Stimulated activated CD4-positive, alpha-beta T cell treated with anti-CD3 and anti-CD28 coated beads, Interleukin-4, amount 100 ng/mL, for 4 hours (primary cell): ENCODE measurements at places on chromosomes 2 and 18.

GRCh38 chr2:165911231-165911630 lies 42.3 kb downstream of the TTC21B start:
- no peak for DNase-seq

DNA sequence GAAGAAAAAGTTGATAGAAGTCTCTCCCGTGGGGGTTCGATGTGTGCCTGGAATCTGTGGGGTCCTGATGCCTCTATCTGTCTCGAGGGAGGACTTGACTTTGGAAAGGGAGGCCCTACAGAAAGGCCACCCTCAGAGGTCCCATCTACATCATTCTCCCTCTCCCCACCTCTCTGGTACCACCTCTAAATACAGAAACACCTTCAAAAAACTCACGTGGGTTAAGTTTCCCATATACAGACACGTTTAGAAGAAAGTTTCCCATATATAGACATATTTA lies 5.3 kb upstream of the TMEM37 start:
- no peak for DNase-seq

- no peak for DNase-seq
Measured at GRCh38 chr2:208112969-208113368, 11.4 kb downstream of the CRYGD start.

DNA sequence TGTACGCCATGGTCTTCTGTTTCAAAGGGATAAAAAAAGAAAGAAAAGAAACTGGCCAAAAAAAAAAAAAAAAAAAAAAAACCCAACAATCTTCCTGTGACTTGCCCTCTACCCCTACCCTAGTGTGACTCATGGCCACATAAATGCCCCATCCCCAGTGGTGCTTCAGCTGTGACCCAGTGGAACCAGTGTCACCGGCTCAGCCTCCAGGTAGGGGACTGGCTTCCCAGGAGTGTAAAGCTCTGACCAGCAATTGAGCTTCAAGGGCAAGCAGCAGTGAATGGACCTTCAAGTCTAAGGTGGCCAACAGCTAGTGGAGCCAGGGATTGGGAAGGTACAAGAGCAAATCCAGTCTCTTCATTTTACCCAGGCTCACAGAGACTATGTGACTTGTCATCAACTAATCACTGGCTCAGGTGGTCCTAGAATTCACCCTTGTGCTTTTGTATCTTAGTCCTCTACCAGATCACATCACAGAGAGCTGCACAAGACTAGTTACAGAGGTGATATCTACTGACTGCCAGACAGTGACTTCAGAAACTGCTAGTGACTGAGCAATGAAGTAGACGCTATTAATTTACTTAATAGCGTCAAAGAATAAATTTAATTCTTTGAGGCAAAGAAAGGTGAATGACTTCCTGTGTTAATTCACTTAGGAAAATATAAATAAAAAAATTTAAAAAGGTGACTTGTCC lies 1.3 kb upstream of the TGFBRAP1 start:
- DNase-seq: no peak

DNA sequence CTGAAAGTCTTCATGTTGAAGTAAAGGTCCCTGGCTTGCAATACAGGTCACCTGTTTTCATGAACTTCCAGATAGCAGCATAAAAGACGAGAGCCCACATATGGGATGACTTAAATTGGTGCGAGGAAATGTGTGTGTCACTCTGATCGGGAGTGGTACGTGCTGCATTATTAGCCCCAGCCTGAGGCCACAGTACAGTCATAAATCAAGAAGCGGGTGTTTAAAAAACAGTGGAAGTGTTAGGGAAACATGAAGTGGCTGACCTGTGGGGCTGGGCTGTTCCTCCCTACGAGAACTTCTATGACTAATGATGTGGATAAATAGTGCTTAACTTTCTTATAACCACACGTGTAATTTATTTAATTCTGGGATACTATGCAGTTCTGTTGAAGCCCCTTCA lies 24.4 kb downstream of the RDH14 start:
- no peak for DNase-seq

DNA sequence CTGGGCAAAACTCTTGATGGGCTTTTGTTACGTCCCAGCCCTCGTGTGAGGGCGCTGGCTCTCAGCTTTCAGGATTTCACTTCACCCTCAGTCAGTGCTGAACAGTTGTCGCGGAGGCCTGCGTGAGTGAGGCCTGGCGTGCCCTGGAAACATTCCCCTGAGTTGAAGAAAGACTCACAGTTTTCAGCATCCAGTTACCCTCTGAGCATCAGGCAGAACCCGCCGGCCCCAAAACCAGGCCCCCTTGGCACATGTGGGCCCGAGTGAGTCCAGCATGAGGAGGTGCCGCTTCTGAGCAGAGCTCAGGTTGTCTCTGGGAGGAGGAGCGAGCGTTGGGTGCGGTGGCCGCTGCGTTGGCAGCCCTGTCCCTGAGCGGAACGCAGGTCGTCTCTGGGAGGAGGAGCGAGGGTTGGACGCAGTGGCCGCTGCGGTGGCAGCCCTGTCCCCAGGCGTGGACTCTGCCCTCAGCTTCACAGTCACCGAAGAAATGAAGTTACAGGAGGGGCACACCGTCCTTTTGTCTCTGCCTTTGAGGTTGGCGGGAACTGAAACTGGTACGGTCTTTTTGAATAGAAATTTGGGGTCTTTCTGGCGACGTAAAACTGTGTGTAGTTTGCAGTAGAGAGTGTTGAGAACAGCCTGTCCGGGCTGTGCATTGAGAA lies at the start of gene NEU4:
TSS of gene NEU4 (plus strand) at position 473 of the 662 bp plus-strand sequence. CDS start 5,292 bp downstream, outside the sequence.
- DNase-seq: no peak

DNA sequence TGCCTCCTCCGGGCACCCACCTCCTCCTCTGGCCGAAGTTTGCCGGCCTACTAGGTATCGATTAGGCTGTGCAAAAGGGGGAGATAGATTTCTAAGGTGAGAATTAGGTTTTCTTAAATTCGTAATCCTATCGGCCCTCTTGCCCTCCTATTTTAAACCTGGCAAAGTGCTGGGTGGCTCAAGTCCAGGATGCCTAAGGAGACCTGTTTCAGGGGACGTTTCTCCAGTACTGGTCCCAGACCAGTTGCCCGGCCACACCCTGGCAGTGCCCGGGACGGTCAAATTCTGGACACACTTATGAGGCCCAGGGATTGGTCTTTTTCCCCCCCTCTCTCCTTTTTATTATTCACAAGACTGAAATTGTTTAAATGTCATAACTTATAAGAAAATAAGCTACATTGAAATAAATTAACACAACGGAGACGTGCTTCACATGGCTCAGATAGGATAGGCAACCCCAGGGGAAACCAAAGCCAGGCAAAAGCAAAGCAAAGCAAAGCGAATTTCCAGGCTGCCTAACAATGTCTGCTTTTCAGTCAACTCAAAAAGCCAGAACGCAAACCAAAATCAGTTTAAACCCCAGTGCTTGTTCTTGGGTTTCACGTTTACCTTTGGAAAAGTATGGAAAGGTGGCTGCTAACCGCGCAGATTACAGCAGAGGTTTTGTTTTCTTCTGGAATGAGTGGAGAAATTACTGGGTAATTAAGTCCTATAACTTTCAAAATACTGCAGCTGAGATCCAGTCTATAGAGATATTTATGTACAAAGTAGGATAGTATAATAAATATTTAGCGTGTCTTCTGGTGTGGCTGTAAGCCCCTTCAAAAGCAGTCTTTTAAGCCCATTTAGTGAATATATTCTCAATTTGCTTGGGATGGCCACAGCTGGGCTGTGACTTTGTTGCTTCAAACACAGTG lies 3.0 kb downstream of the GBX2 start:
- DNase-seq: no peak

DNA sequence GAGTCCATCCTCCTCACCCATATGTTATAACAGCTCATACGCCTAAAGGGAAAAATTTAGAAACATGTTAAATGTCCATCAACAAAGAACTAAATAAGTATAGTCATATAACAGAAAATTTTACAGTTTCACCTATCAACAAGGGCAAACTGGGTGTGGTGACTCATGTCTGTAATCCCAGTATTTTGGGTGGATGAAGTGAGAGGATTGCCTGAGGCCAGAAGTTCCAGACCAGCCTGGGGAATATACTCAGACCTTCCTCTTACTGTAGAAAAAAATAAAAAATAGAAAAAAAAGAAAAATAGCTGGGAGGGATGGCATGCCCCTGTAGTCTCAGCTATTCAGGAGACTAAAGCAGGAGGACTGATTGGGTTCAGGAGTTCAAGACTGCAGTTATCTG lies 48.3 kb upstream of the GULP1 start:
- no peak for DNase-seq

DNA sequence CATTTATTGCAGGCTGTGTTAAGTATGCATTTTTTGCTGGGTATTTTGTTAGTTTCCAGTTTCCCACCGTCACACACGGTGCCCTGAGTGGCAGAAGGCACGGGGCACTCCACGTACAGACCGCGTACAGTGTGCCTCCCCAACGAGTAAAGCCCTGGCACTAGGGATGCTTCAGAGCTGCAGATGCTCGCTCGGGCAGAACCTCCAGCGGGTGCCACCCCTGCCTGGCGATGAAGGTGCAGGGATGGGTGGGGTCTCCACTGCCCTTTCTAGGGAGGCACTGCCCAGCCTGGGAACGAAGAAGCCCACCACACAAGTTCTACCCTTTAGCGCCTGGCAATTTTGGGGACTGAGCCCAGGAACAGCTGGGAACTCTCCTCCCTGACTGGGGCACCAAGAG lies 4.1 kb downstream of the GREB1 start:
- no peak for DNase-seq

- peak; percentile 78 for DNase-seq
Measured at GRCh38 chr2:135985018-135985825, at the start of gene DARS1. TSS of gene DARS1 (minus strand) at chr2:135985626. CDS start at chr2:135985468, 158 bp downstream.

- peak; percentile 62 for DNase-seq
Measured at GRCh38 chr2:218876562-218877219, 4.0 kb upstream of the WNT10A start.

DNA sequence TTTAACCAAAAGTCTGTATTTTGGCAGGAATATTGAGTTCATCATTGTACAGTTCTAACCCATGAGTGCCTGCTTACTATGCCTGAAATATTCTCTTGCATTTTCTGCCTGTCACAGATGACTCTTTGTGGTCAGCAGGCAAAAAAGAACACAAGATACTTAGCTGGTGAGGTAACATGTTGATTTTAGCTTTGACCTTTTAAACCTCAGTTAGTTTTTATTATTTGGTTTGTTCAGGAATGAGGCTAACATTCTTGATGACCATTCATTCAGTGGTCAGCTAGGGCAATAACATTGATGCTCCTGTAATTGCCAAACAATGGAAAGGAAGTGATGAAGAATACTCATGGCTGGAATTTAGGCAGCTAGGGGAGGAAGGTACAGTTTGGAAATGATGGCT lies 491.2 kb downstream of the PIK3C3 start:
- no peak for DNase-seq

- DNase-seq: peak; percentile 18
Measured at GRCh38 chr2:85318222-85319074, 9.3 kb downstream of the TGOLN2 start.

- DNase-seq: no peak
Measured at GRCh38 chr2:239381709-239382134, 19.1 kb downstream of the HDAC4 start.

- DNase-seq: no peak
Measured at GRCh38 chr18:5527603-5528002, 16.2 kb downstream of the EPB41L3 start.

DNA sequence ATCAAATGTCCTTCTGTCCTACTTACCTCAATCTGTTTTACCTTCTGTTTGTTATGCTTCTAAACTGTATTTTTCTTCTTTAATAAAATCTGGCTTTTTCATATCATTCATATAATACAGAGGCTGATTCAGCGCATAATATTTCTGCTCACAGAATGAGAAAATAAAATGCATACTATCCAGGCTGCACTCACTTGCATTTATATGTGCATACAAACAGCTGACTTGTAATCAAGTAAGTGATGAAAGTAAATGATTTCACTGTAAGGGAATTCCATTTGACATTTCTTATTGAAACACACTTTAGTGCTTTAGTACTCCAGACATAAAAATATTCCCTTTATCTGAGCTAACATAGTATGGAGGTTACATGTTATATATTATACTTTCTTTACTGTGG lies 75.3 kb upstream of the PROKR1 start:
- DNase-seq: no peak

DNA sequence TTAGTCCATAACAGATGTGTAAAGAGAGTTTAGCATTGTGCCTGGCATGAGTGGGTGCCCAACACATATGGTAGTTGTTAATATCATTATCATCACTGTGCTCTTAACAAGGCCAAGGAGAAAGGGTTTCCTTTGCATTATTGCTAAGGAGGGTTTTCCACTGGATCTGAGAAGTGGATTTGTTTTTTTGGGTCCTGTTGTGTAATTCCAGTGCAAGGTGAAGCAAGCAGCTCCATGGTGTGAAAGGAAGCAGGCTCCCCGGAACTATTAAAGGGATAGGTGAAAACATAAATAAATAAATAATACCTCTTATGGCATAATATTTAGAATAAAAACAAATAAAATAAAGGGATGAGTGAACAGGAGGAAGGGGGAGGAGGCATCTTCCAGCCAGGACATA lies 65.3 kb downstream of the MTCL1 start:
- no peak for DNase-seq

DNA sequence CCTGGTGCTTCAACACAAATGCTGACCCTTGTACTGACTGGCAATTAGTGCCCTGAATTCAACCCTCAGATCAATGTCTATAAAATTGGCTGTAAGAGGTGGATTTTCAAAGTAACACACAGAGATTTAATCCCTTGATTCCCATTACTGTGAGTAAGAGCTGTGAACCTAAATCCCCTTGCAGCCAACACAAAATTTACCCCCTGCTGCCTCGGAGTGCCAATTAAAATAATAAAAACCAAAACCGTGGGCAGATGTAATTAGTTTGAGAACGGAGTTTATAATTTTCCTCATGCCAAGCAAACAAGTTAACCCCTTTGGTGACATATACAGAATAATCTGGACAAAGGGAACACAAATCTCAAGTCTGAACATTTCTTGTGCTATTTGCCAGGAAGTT lies 55.8 kb upstream of the REV1 start:
- DNase-seq: no peak

DNA sequence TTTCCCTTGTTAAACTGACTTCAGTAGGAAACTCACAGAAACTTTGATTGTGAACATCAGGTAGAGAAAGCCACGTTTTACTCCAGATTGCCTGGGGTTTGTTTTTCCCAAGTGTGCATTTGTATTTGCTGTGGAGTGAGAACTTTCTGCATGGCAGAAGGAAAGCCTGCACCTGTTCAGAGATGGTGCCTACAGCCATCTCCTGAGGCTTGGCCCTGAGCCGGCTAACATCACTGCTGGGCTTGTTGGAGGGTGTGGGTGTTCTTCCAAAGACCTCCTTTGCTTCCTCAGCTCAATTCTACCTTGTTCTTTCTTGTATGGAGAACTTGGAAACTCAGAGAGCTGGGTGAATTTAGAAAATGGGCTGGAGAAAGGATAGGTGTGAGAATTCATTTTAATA lies 16.1 kb downstream of the KCNS3 start:
- no peak for DNase-seq
